ENCODE measurements at places on chromosomes 4 and X. TPM values are rescaled to one million over a fixed set of nuclear protein-coding genes. Genes with fewer than 3 reads are reported as not detected.

DNA sequence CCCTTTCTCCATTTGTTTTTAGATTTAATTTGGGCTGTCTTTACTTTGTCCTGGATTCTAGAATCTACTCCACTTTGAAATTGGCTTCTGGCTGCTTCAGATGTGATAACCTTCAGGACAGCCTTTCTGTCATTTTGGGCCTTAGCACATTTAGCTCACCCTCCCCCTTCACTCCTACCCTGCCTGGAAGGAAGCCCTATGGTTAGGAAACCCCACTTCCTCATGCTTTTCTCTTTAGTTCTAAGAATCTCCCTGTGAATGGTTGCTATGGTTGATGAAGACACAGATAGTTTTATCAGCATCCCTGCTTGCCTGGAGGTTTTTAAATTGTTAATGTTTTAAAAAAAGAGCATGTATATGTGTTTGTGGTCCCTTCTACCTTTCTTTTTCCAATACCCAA, 100.7 kb upstream of the PTPN13 start:
- peaks cover 12% of the 10 kb centered on the region for H3K4me1 ChIP-seq
- no peak overlapping the region for H3K27ac ChIP-seq
- H3K4me3 ChIP-seq = no peak overlapping the region

GRCh38 chrX:102849396-102849795, 87.7 kb upstream of the RAB40AL start:
- no peaks in the 10 kb centered on the region for H3K27me3 ChIP-seq
- no peaks in the 10 kb centered on the region for H3K36me3 ChIP-seq
- no peak overlapping the region for H3K4me3 ChIP-seq
- no peaks in the 10 kb centered on the region for H3K4me1 ChIP-seq
- H3K27ac ChIP-seq = no peak overlapping the region

GRCh38 chr4:154838694-154839093, 57.6 kb downstream of the RBM46 start:
- no peak for DNase-seq
- H3K4me1 ChIP-seq = no peaks in the 10 kb centered on the region
- no peaks in the 10 kb centered on the region for H3K36me3 ChIP-seq

DNA sequence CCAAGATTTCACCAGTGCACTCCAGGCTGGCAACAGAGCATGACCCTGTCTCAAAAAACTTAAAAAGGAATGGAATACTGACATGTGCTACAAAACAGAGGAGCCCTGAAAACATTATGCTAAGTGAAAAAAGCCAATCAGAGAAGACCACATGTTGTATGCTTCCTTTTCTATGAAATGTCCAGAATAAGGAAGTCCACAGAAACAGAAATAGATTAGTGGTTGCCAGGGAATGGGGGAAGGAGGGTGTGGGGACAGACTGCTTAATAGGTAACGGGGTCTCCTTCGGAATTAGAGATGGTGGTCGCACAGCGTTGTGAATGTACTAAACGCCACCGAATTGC, 30.1 kb upstream of the KIAA0232 start:
- H3K27ac ChIP-seq = peak overlapping the region; percentile 3
- no peak overlapping the region for H3K4me3 ChIP-seq
- peaks cover 69% of the 10 kb centered on the region for H3K4me1 ChIP-seq
- DNase-seq = no peak

PLAC1 gene
- 0.38 TPM for total RNA-seq

PRR32 gene
- total RNA-seq = not detected

DMP1 gene
- not detected for total RNA-seq
